Breast epithelium (tissue), 4 donors: ENCODE measurements at places on chromosomes 5 and 9. TPM values are rescaled to one million over a fixed set of nuclear protein-coding genes. Genes with fewer than 3 reads are reported as not detected.

DNA sequence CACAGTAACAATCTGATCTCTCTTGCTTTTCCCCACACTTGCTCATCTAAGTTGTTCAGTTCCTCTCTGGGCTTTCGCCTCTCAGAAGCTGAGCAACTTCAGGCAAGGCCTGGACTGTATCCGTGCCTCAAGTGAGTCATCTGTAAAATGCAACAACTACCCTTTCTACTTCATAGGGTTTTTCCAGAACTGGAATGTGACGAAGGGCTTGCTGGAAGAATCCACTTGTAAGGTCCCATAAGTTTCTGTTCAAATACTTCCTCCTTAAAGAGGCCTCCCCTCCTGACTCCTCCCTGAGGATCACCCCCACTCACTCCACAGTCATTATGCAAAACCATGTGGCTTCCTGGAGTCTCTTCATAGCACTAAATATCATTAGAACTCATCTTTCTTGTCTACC, 17.5 kb upstream of the INSYN2B start:
- no peak overlapping the region for H3K27ac ChIP-seq
- no peaks in the 10 kb centered on the region for H3K4me1 ChIP-seq
- H3K27me3 ChIP-seq, result no peaks in the 10 kb centered on the region
- DNase-seq, result no peak

GRCh38 chr9:95096381-95096780, 221.1 kb downstream of the FANCC start:
- no peak overlapping the region for H3K4me3 ChIP-seq
- H3K27me3 ChIP-seq, result no peaks in the 10 kb centered on the region
- H3K36me3 ChIP-seq, result no peaks in the 10 kb centered on the region
- H3K4me1 ChIP-seq, result peaks cover 7% of the 10 kb centered on the region

GRCh38 chr5:133240425-133241091, 188.7 kb downstream of the HSPA4 start:
- H3K27me3 ChIP-seq, result no peaks in the 10 kb centered on the region
- H3K36me3 ChIP-seq, result no peaks in the 10 kb centered on the region
- no peaks in the 10 kb centered on the region for H3K4me1 ChIP-seq
- no peak overlapping the region for H3K4me3 ChIP-seq

DNA sequence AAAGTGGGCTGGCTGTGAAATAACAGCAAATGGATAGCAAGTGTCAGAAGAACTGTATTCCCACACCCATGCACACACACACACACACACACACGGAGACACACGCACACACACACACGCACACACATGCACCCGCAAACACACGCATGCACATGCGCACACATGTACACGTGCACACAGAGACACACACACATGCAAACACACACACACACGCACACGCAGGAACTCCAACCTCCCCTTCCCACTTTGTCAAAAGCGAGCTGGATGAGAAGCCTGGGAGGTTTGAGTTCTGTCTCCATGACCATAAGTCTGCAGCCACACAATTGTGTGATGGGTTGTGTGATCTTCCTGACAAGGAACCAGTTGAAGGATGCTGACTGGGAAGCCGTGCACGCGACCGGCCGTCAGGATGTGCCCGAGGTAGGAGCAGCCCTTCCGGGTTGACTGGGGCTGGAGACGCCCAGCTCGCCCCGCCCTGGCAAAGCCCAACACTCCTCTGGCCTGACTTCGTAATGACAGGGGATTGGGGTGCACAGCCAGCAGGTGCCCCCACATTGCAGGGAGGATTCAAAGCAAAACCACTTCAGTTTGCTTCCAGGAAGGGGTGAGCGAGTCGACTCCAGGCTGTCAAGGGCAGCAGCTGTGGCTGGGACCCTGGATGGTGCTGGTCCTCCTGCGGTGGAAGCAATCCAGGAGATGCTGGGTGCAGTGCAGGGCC, 29.3 kb upstream of the NKD2 start:
- no peaks in the 10 kb centered on the region for H3K27me3 ChIP-seq
- peak; percentile 15 for DNase-seq
- H3K4me1 ChIP-seq, result no peaks in the 10 kb centered on the region
- no peaks in the 10 kb centered on the region for H3K36me3 ChIP-seq

DNA sequence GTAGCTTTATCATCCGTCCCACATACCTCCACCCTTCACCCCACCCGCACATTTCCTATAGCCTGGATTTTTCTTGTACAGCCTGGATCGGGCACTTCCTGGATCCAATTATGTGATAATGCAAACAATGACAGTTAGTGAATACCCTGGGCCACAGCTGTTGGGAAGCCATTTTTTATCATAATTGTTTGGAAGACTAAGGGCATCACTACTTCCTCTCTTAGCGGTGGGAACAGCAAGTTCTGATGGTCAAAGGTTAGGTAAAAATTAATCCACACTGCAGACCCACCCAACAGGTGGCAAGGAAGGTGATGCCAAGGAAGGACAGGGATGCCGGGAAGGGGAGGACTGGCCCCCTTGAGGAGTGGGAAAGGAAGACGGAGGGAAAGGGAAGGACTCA, 183.7 kb downstream of the SAXO1 start:
- no peak overlapping the region for H3K27ac ChIP-seq
- no peak overlapping the region for H3K4me3 ChIP-seq
- H3K27me3 ChIP-seq, result no peaks in the 10 kb centered on the region

DNA sequence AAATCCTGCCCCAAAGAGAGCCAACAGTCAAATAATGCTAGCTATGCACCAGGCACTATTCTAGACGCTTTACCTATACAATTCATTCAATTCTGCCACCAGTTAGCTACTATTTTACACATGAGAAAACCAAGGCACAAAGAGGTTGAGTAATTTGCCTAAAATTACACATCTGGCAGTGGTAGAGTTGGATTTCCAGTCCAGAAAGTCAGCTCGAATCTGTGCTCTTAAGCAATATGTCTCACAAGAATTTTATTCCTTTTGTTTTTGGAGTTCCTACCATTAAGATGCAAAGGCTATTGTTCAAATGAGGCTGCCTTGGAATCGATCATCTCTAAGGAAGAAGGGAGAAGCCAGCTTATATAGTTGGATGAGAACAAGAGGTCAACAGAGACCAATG, 256.9 kb upstream of the RASA1 start:
- DNase-seq, result no peak
- no peaks in the 10 kb centered on the region for H3K36me3 ChIP-seq
- H3K27me3 ChIP-seq, result no peaks in the 10 kb centered on the region
- no peaks in the 10 kb centered on the region for H3K4me1 ChIP-seq
- no peak overlapping the region for H3K27ac ChIP-seq
- H3K4me3 ChIP-seq, result no peak overlapping the region

DNA sequence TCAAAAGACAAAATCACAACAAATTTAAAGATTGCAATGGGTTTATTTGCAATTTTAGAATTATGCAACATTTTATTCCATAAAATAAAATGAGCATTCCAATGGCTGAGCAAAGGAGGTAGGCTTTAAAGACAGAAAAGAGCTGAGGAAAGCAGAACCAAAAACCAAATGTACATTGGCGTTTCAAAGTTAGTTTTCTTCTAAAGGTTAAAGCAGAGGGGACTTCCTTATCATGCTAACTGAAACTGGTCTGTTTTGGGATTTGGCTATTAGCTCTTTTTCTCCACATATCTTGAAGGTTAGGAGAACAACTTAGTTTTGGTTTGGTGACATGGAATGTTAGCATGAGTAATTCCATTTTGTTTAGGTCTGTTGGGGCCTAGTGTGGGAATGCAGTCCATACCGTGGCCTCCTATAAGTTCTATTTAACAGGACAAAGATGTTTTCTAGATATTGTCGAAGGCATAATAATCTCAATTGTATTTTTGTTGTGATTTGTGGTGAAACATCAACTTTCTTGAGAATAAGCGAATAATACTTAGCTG, 20.3 kb downstream of the DCP2 start:
- H3K4me3 ChIP-seq, result no peak overlapping the region
- no peaks in the 10 kb centered on the region for H3K4me1 ChIP-seq
- no peak overlapping the region for H3K27ac ChIP-seq
- H3K36me3 ChIP-seq, result no peaks in the 10 kb centered on the region
- no peaks in the 10 kb centered on the region for H3K27me3 ChIP-seq

GRCh38 chr9:20307621-20308020, 314.7 kb downstream of the MLLT3 start:
- H3K36me3 ChIP-seq, result no peaks in the 10 kb centered on the region
- no peak overlapping the region for H3K4me3 ChIP-seq
- no peaks in the 10 kb centered on the region for H3K27me3 ChIP-seq
- no peak overlapping the region for H3K27ac ChIP-seq

The FAM163B gene
- total RNA-seq, result not detected

The INSL4 gene
- total RNA-seq, result not detected

The CTNND2 gene
- total RNA-seq, result 3.3 TPM

The SPATA31A3 gene
- not detected for total RNA-seq

The FAM81B gene
- total RNA-seq, result 2.6 TPM

The ANKRD31 gene
- 0.66 TPM for total RNA-seq
